Activated CD4-positive, alpha-beta T cell treated with anti-CD3 and anti-CD28 coated beads, Interleukin-2, Interleukin-4, amounts not matched to agents 100 ng/mL and 50 ng/mL, durations not matched to agents 16 hours and 8 hours (primary cell): ENCODE measurements at places on chromosomes 4 and X.
A peak's percentile ranks its signal among the peaks of the same experiment; 100 is the strongest.

- no peak for DNase-seq
Observed at GRCh38 chr4:5954056-5954760, 61.3 kb upstream of the CRMP1 start.

DNA sequence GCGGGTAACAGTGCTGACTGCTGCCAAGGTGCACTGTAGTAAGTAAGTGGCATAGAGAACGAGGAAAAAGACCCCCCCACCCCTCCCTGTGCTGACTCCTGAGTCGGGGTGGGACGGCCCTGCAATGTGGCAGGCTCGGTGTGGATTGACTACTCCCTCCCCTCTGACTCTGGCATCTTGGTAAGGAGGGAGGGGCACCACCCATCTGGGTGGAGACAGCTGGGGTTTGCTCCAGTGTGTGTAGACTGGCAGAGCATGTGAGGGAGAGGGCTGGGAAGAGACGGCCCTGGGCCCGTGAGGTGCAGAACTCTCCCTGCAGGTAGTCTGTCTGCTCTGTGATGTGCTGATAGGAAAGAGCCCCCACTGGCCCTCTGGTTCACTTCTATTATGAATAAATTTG lies 31.0 kb downstream of the NSG1 start:
- no peak for DNase-seq

DNA sequence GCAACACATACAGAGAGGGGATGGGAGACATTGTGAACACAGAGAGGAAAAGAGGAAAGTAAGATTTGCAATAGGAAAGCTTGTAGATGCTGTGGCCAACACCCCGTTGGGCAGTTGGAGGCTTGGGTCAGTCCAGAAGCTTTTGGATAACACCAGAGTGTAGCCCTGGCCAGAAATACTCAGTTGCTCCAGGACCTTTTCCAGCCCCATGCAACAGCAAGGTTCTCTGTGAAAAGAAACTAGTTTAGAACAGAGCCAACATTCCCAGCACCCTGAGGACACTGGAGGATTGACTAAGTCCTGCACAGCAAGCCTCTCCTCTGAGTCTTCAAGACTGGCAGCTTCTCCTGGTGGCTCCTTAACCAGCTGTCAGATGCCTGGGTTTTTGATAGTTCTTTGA lies 27.9 kb upstream of the NAF1 start:
- DNase-seq = no peak

GRCh38 chrX:22730542-22730941 lies 269.2 kb upstream of the DDX53 start:
- no peak for DNase-seq

DNA sequence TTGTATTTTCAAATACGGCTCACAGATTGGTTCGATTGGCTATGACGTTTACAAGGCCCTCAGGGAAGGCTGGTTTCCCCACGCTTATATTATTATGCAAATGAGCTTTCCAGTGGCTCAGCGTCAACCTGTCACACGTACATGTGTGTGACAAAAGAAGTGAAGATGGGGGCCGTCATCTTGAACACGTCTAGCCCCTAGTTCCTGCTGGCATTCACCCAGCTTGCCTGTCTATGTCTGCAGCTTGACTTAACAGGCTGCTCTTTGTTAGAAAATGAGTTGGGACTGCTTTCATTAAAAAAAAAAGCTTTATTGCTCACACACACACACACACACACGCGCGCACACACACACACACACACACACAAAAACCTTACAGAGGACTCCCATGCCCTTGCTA lies 283.6 kb upstream of the CTSO start:
- DNase-seq = no peak

DNA sequence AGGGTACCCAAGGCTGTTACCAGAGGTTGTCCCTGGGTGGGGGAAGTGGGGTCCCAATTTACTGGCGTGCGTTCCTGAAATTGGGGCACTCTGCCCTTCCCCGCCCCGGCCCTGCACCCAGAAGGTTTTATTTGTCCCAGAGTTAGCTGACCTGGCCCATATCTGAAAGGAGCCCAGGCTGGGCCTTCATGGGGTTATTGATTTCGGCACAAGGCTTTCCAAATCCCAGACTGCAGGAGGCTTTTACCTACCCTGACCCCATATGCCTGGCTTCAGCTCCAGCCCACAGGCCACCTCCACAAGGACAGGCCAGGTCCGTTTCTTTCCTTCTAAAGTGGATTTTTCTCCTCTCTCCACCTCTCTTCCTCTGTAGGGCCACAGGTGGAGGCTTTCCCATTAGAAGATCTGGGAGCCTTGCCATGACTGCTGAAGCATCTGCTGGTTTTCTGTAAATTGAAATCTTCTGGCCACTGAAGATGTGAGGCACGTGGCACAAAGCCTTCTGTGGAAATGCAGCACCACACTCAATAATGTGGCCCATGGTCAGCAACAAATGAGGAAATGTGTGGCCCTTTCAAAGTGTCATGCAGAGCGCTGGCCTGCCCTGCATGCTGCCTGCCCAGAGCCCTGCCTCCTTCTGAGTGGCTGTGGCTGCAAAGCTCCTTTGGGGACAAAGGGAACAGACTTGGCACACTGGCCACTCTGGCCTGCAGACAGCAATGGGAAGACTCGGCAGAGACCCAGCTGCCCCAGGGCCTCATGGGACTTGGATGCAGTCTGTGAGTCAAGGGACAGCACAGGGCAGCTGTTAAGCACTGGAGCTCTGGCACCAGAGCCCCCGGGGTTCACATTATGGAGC lies 43.1 kb upstream of the MTM1 start:
- DNase-seq = no peak

DNA sequence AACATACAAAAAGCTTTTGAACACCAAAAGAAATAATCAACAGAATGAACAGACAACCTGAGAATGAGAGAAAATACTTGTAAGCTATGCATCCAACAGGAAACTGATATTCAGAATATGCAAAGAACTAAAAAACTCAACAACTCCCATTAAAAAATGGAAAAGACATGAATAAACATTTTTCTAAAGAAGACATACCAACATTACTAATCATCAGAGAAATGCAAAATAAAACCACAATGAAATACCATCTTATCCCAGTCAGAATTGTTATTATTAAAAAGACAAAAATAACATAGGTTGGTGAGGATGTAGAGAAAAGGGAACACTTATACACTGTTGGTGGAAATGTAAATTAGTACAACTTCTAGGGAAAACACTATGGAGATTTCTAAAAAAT lies 1161.9 kb downstream of the PCDH19 start:
- DNase-seq = no peak

GRCh38 chrX:130754353-130754752 lies 148.7 kb downstream of the ENOX2 start:
- no peak for DNase-seq

- DNase-seq = no peak
Observed at GRCh38 chr4:101941816-101942358, 151.4 kb downstream of the BANK1 start.

GRCh38 chr4:11149612-11150259 lies 279.0 kb downstream of the HS3ST1 start:
- no peak for DNase-seq

DNA sequence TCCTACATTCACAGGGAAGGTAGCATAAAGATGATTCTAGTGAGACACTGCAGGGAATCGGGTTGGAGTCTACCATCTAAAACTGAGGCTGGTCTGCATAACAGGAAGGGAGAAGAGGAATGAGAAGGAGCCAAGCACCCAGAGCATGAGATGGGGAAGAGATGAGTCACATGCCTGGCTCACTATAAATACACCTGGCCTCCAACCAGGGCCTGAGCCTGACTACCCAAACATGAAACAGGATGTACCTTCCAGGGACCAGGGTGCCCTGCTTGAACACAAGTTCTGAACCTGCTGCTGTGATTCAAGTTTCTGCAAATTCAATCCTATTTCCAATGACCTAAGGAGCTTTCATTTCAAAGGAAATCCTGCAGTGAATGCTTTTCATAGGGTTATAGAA lies 24.9 kb downstream of the CD99L2 start:
- no peak for DNase-seq

GRCh38 chr4:185825737-185826136 lies 13.7 kb upstream of the SORBS2 start:
- no peak for DNase-seq

DNA sequence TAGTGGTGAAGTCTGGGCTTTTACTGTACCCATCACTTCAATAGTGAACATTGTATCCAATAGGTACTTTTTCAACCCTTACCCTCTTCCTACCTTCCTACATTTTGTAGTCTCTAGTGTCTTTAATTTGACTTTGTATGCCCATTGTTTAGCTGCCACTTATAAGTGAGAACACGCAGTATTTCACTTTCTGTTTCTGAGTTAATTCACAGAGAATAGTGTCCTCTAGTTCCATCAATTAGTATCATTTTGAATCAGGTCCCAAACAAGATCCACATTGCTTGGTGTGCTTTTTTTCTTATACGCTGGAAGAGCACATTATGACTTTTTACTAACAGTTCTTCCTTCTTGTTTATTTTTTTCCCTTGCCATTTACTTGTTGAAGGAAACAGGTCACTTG lies 176.0 kb upstream of the WDFY3 start:
- DNase-seq = no peak

DNA sequence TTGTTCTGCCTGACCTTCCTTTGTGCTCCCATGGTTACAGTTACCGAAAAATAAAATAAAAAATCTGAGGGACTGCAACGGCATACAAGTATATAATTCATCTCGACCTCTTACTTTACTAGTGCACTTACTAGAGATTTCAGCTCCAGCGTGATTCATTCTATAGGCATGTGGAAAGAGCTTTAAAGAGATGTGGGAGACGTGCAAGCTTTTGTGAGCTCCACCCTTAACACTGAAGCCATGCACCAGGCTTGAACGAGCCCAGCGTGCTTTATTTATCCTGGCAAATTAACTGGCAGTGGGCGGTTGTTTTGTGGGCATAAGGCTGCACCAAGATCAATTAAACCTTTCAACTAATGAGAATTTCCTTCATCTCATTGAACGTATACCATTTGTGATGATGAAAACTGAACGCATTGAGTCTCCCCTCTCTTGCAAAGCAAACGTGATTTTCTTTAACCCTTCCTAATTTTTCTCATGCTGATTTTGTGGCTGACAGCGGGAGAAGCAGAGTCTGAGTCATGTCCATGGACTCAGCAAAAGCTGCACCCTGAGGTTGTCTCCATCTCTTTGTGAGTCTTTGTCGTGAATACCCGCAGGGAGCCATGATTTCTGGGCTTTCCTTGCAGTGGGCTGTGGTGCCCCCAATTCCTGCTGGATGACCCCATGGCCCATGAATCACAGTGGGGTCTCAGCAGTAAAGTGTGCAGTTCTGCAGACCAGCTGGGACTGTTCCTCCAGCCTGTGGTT lies 60.1 kb downstream of the MXRA5 start:
- DNase-seq = no peak

- peak; percentile 52 for DNase-seq
Observed at GRCh38 chrX:53263597-53264094, 17.7 kb downstream of the IQSEC2 start.

DNA sequence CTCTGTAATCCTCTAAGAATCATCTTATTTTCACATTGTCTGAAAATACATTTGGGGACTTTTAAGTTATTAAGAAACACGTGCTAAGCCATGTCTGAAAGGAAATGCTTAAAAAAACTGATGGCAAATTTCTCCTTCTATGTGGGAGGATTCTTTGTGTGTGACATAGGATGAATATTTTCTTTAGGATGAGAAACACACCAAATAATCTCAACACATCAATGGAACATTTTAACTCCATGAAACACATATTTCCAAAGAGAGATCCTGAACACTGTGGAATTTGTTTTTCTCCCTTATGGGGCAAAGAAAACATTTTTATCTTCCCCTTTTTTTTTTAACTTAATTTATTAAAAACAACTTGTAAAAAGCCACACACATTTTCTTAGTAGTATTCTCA lies 153.8 kb upstream of the ANKRD50 start:
- no peak for DNase-seq

DNA sequence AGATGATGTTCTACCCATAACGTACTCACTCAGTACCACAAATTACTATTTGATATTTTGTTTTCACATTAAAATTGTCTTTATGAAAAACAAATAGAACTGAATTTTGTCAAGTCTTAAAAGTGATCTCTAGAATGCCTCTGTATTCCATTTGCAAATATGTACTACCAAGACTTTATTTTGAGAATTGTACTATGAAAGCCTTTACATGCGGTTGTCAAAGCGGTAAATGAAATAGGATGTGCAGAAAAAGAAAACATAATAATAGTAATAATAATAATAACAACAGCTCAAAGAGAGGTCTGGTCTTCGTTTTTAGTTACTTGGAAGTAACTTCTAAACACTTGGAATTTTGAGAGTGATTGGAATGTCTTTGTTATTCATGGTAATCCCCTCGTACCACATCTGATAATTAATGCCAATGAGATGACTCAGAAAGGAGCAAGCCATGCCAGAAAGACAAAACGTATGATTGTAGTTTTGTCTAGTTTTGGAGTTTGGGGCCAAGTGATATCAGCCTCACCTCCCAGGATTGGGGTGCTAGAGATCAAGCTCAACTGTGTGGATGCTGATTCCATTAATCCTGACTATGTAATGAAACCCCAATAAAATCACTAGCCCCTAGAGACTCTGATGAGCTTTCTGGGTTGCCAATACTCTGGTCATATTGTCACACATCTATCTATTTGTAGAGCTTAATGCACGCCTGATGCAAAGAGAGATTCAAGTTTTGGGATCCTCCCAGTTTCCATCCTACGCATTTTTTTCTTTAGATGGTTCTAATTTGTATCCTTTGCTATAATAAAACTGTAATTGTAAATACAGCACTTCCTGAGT lies 20.2 kb upstream of the CTSO start:
- no peak for DNase-seq

GRCh38 chrX:85882601-85883000 lies 164.8 kb downstream of the CHM start:
- no peak for DNase-seq

- DNase-seq = no peak
Observed at GRCh38 chr4:185541251-185541727, 6.0 kb upstream of the PDLIM3 start.

DNA sequence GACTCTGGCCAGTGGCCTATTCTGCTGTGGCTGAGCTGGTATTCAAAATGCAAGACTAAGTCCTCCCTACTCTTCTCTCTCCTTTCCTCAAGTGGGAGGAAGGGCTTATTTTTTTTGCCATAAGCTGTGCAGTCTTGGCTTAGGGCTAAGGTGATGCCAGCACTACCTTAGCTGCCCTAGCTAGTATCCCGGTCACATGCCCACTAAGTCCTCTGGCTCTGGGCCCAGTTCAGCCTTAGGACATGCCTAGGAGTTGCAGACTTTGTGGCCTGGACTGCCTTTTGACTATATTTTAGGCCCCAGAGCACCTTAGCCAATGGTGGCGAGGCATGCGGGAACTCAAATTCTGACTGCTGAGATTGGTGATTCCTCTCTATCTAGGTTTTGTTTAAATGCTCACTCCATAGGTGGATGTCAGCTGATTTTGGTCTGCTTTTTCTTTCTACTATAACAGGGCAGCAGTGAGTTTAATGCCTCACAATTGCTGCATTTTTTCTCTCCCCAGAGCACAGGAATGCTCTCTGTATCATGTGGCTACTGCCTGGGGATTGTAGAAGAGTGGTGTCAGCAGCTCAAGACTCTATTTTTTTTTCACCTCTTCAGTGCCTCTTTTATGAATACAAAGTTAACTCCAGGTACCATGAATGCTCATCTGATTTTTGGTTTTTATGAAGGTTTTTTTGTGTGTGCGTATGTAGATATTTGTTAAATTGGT lies 472.9 kb upstream of the GRID2 start:
- DNase-seq = no peak
